ENCODE measurements at places on chromosomes 2 and 18.

DNA sequence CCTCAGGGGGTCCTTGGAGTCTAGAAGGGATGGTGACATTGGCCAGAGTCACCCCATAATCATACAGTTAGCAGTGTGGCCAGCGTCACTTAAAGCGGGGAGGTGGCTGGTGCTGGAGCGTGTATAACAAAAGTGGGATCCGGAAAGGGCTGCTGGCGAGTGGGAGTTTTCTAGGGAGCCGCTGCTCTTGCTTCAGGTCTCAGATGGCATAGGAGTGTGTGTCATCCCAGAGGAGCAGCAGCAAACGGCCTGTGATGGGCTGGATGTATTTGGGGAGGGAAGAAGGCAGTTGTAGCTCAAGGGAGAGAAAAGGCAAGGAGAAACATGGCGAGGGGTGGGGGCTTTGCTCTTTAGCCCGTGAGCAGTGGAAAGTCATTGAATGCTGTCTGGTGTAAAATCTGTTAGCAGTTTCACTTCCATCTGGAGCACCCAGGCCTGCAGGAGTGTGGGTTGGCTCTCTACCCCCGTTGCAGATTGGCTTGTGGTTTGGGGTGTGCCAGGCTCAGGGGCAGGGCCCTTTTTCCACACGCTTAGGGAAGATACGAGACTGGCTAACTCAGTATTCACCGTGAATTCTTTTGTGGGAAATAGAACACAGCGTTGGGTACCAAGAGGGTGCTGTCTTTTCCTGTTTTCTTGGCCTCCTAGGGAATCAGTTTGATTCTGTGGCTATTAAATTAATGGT lies 120.5 kb downstream of the AGAP1 start:
- no peak for DNase-seq

DNA sequence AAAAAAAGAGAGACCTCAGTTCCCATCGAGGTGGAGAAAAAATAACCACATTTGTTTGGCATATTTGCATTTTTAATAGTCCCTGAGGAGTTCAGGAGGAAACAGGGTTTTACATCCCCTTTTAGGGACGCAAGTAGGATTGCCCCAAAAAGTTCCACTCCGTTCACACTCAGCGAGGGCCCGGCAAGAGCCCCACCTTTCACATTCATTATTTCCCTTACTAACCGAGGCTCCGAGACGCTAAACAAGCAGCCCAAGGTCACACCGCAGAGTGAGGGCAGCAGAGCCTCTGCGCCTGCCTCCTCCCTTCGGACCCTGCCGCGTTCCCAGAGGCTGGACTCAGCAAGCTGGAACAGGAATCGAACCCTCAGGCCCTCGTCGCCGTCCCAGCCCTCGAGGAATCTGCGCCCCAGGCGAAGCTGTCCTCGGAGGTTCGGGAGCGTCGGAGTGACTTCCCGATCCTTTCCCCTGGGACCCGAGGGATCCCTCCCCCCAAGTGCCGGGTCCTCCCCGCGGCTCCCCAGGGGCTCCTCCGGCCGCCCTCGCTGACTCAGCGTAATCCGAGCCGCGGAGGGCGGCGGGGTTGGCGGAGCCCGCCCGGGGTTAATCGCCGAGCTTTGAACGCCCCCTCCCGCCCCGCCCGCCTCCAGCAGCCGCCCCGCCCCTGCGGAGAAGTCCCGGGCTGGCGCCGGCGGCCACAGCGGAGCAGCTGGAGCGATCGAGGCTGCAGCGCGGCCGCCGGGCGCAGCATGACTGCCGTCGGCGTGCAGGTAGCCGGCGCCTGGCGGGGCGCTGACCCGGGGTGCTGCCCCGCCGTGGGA lies at the start of gene TMEM37:
TMEM37 (plus strand) TSS at position 700 of the 821 bp plus-strand sequence; CDS start at position 750, 50 bp downstream.
- DNase-seq = peak; percentile 63

- DNase-seq = no peak
Observed at GRCh38 chr2:237669628-237670392, 42.4 kb downstream of the LRRFIP1 start.

DNA sequence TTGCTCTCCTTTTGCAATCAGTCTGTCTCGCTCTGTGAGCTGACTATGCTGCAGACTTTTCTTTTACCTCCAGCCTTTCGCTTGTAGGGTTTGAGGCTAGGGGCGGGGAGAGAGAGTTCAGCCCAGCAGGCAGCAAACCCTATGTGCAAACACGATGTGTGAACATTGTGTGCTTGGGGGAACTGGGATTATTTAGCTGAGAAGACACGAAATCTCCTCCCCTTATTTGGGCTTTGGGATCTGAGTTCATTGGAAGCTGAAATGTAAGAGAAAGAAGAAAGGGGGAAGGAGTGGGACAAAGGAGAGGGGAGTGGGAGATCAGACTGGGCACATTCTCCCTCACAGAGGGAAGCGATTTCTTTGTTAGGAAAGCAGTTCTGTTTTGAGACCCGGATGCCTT lies 189.6 kb upstream of the TNP1 start:
- DNase-seq = no peak

- DNase-seq = no peak
Observed at GRCh38 chr18:13868501-13869271, 44.7 kb downstream of the MC5R start.

GRCh38 chr2:186105016-186105724 lies 366.6 kb downstream of the FSIP2 start:
- DNase-seq = no peak

- DNase-seq = peak; percentile 78
Observed at GRCh38 chr2:134359367-134360081, 105.7 kb downstream of the MGAT5 start.

DNA sequence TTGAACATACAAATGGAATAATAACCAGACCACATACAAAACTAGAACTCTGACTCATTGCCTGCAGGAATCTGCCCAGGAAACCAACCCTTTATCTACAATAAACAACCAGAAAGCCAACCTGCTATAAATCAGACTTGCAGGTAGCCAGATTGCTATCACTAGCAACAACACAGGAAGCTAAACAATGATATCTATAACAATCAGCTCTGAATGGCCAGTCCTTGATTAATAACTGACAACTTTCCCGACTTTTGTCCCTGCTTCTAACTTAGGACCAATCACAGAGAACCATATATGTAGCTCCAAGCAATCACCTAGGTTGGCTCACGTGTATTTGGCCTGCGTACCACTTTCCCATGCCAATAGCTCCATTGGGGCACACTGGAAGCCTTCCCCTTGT lies 470.8 kb downstream of the RIT2 start:
- DNase-seq = no peak

- no peak for DNase-seq
Observed at GRCh38 chr2:240997141-240997855, 1.1 kb upstream of the SNED1 start.

DNA sequence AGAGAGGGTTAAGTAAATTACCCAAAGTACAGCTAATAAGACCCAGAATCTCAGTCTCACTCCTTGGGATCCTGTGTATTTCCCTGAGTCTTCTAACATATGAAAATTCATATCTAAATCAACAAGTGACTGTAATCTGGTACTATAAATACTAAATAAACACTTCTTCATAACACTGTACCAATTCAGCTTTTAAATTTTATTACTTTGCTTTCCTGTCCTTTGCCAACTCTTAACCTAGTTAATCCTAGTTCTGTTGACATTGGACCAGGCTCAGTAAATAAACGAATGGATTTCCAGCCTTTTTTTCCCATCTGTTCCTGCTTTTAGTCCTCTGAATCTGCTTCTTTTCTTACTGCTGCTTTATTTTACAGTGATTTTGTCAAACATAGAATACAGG lies 13.8 kb downstream of the MRPL35 start:
- no peak for DNase-seq

GRCh38 chr2:101463911-101464641 lies 10.8 kb downstream of the RFX8 start:
- DNase-seq = no peak

GRCh38 chr2:186460465-186460864 lies 25.6 kb upstream of the ZC3H15 start:
- no peak for DNase-seq

- DNase-seq = no peak
Observed at GRCh38 chr2:146615778-146616177, 1229.1 kb upstream of the ACVR2A start.
